Kasumi-1 (cell line): ENCODE measurements at places on chromosomes 13 and 19.

DNA sequence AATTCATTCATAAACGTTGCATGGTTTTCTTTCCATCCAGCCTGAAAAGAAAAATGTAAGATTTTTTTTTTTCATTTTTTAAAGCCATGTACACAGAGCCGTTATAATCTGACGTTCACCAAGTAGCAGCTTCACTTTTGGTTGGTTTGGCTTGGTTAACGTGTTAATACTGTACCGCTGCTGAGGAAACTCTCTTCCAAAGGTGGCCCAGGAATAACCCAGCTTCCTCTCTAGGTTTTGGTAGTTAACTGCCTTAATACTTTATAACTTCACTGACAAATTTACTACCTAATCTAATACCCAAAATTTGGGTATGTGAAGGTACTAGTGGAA is 1.7 kb downstream of the INTS6 start:
- no peak for DNase-seq

GRCh38 chr13:98416408-98416807 is 160.5 kb downstream of the STK24 start:
- no peak for DNase-seq

DNA sequence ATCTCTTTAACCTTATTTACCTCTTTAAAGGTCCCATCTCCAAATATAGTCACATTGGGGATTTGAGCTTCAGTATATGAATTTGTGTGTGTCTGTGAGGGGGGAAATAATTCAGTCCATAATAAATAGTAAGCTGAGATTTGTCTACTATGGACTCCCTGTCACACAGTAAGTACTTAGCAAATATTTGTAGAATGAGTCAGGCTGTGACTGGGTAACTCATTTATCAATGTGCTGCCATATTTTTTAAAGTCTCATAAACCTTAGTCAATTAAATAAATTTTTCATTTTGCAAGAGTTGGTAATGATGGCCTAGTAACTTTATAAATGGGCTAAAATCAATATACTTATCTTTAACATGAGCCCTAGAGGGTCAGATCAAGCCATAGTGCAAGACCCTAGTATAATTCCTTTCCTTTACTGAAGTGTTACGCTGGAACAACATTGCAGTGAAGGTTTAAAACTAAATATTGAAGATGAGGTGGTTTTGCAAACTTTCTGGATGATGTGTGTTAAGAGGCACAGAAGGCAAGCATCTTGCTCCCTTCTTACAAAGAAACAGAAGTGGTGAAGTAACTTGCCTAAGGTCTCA is 305.1 kb downstream of the KCNRG start:
- DNase-seq: no peak

GRCh38 chr19:41753159-41753558 is 2.2 kb upstream of the CEACAM6 start:
- DNase-seq: peak; percentile 45

GRCh38 chr13:92377396-92377795 is 849.2 kb upstream of the GPC6 start:
- DNase-seq: no peak

DNA sequence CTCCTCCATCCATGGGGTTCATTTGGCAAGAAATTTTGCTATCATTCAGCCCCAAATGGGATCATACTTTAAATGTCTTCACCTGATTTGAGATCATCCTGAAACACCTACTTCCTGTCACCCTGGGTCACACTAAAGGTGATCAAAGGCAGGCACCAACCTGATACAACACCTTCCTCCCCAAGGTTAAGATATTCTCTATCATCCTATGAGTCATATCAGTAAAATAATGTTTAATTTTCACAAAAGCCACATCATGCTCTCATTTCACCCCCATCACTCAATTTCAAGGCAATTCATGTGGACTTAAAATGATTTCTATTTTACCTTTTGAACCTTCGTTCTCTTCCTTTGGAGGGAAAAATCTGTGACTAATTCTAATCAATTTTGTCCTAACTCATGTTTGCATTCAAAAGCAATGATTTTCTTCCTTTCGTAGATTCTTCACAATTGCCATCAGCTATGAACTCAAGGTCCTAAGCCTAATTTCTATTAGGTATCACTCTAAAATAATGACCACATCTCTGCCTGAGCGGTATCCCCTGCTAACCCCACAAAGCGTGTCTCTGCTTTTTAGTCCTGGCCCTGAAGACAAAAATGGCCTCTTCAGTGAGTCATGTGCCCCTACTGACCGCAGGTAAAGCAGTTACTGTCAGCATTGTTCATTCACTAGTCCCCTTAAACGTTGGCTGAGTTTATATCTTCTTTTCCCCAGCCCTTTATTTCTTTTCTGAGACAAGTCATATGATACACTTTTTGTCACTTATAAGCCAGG is 139.0 kb downstream of the SPRY2 start:
- no peak for DNase-seq

DNA sequence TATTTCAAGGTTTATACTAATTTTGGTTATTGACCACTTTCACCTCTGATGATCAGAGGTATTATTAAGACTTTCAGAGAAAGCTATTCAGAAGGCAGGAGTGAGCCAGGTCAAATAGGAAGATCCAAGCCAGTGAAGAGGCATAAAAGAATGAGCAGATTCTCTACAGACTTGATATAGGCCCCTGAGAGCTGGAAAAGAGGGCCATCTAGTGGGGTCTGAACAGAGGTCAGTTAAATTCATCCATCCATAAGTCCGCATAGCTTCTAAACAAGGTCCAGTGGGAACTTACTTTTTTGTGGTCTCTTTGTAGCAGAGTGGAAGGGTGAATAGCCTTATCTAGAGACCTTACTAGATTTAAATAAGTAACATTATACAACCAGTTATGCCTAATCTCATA is 126.6 kb upstream of the UFM1 start:
- peak; percentile 2 for DNase-seq

DNA sequence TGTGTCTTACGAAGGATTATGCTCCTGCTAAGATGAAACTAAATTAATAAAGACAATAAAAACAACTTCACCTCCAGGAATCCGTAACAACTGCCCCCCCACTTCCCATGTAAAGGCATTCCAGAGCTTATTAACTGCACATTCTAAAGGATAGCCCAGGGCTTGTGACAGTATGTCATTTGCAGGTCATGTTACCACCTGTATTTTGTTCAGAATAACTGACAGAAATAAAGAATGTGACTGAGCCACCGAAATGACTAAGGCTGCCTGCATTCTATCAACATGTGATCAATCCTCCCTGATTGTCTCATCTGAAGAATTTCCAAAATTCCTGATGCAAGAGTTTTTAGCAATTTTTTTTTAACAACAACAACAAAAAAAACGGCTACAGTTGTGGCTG is 117.2 kb downstream of the MIPEP start:
- DNase-seq: no peak

DNA sequence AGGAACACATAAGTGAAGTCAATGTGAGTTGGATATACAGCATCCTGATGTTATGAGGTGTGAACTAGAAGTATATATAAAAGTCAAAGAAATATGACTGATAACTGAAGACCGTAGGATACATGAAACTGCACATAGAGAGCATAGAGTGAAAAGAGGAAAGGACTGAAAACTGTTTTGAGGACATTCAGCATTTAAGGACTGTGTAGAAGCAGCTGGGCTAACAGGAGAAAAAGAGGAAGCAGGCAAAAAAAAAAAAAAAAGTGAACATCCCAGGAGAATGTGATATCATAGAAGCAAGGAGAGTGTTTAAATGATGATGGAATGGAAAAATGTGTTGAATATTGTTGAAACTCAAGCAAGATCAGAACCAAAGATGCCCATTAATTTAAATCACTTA is 363.5 kb downstream of the PCDH20 start:
- DNase-seq: peak; percentile 55

GRCh38 chr19:7914099-7914498 is 531 bp upstream of the TGFBR3L start:
- DNase-seq: no peak

DNA sequence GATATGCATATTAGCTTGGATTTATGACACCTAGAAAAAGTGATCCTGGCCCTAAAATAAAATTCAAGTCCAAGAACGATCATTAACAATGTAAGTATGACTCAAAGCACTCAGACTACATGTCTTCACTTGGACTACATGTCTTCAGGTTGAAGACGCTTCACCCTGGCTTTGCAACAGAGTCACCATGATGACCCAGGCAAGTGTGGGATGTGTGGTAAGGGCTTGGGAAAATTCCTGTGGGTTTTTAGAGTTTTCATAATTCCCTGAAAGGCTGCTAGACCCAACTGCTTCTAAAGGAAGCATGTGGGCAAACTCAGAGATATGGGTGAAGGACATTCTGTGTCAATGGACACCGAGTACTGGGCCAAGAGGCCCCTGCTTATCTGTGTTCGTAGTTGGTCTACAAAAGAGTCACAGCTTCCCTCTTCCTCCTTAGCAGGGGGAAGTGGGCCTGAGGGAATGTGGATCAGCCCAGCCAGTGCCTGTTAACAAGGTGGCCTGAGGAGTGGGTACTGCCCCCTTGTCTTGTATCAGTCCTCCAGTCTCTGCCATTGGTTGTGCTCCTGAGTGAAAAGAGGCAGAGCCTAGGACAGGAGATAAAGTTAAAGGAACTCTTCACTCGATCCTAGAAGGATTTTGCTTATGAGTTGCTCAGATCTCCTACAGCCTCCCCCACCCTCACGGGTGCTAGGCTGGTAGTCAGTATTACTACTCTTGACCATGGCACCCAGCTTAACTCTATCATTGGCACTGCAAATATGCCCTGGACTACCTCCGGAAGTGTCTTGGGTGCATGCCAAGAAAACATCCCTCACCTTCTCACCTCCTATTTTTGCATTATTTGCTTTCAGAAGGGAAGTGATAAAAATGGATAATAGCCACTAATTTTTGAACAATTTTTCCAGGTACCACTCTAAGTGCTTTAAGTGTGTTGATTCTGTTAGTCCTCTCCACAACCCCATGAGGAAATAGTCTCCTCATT is 406.3 kb downstream of the COG6 start:
- DNase-seq: no peak

DNA sequence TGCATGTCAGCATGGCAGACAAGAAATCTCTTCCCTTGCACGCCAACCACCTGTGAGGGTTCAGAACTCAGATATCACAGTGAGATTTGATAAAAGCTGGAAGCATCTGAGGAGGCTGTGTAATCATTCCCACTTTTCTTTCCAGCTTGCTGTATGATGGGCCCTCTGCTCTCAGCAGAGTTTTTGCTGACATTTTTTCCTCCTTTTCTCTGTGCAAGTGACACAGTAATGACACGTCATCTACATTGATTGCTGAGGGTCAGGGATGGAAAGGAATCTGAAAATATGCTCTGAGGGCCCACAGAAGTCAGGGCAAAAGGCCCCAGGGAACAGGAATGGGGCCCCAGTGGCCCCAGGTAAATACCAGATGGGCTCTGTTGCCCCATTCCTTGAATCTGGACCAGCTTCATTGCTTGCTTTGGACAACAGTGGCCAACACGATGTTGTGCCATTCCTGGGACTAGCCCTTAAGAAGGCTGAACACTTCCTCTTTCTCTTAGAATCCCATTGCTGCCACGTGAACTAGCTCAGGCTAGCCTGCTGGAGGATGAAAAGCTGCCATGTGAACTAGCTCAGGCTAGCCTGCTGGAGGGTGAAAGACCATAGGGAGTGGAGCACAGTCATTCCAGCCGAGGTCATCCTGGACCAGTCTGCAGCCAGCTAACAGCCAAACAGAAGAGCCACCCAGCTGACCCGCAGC is 68.2 kb downstream of the CACNA1A start:
- DNase-seq: no peak
